ENCODE measurements at places on chromosomes 12 and 14.

GRCh38 chr12:32134101-32134888 lies 27.6 kb downstream of the BICD1 start:
- DNase-seq, result peak; percentile 74

DNA sequence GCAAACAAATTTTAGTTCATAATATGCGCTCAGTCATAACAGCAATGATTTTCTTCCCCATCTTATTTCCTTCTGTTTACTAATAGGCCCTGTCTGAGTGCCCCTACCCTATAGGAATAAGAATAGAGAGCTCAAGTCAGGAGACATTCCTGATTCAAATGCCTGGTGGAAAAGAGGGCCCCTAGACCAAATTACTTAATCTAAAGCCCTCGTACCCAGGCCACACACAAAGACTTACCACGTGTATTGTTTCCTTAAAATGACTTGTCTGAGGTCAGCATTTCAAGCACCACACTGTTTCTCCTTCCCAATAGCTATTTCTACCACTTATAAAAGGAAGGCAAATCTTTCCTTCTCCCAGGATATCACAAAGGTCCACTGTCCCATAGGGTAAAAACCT lies 314.9 kb upstream of the TMTC1 start:
- DNase-seq, result no peak

DNA sequence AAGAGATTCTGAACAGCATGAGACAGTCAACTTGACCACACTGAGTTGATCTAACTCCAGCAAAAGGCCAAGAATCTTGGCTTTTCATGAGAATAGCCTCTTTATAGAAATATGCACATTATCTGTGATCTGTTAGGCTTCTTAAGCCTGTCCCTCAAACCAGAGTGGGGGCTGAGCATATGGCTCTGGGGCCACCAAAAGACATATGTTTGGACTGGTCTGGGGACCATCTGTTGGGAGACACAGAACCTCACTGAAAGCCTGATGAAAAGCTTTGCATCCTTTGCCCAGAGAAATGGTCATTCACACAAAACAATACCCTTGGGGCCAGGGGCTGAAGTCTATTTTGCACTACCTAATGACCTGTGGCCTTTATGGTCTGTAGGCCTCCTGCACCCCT lies 165.3 kb upstream of the PRMT8 start:
- no peak for DNase-seq

- no peak for DNase-seq
These were observed 49.2 kb upstream of the ANP32D start for GRCh38 chr12:48423171-48423570.

DNA sequence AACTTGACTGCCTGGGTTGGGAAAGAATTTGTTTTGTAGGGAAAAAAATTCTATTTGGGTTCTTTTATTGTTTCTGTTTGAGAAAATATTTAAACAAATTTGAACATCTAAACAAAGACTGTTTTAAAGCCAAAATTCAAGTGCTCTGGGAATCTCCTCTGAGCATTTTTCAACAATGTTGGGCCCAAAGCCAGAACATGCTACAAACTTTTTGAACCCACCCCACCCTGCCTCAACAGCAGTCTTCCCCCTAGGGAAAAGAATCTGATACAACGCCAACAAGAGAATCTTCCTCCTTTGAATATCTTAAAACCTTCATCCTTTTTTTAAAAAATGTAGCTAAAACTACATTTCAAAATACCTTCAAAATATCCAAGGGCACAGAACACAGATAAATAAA lies 20.4 kb upstream of the NID2 start:
- no peak for DNase-seq

GRCh38 chr12:15268927-15269552 lies 47.8 kb upstream of the RERG start:
- DNase-seq, result peak; percentile 41

DNA sequence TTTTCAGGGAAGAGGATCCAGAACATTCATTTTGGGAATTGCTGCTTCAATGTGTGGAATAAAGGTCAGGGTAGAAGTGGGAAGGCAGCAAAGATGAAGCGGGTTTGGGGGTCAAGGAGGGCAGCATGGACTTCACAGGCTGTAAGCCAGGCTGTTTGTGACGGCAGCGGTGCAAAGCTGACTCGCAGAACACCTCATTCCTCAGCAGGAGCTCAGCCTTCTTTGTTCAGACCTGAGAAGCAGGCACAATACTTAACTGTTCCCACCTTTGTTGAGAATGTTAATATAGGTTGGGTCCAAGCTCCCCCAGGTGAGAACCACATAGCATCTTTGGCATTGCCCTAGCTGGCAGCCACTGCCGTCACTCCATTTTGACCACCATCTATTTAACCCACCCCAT lies 16.7 kb downstream of the GRIN2B start:
- DNase-seq, result no peak

GRCh38 chr14:23520899-23521533 lies 30.5 kb downstream of the ZFHX2 start:
- DNase-seq, result no peak

- no peak for DNase-seq
These were observed 162.0 kb upstream of the LMNTD1 start for GRCh38 chr12:25715102-25715501.

DNA sequence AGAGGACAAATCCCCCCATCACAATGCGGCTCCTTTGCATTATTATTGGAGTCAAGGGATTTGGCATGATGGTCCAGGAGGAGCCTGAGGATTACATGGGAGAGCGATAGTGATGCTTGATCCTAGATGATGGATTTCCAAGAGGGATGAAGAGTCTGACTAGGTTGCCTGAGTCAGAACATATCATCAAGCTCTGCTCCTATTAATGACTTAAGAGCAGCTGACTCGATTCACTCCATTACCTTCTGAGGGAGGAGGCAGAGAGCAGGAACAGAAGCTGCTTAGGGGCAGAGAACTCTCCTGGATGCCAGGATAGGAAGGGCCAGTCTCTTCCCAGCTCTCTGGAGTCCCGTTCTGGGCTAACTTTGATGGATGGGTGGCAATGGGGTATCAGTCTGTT lies 54.0 kb upstream of the CISTR start:
- DNase-seq, result no peak

GRCh38 chr14:75978249-75978731 lies 3.5 kb downstream of the TGFB3 start:
- DNase-seq, result no peak

DNA sequence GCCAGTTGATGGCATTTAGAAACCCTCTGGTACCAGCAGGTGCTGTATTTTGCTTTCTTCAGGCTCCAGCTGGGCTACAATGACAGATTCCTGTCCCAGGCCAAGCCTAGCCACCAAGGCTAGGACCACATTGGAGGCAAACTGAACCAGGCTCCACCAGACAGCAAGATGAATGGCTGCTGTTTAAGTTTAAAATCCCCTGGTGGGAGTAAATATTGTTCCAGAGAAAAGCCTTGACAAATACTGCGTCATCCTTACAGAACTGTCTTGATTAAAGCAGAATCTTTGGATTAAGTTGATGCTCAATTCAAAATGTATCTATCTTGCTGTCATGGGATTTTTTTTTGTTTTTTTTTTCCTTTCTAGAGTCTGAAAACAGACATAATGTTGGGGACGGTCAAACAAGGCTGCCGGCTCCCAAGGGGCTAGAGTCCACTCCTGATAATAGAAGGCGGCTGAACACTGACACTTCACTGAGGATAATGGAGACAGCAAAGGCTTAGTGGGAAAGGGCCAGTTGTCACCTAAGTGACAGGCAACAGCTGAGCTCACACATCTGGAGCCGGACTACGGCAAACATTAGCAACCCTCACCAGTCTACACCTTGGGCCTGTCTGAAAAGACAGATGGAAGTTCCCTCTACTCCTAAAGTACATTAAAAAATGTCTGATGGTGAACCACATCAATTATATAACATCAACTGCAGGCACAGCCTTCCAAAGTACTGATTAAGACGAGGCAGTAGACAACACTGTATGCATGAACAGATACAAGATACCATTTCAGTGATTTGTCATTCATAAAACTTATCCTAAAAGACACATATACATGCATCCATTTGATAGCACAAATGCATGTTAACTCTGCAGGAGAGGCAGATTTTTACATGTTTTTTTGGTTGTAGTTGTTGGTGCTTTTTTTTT lies 1.7 kb downstream of the PRICKLE1 start:
- DNase-seq, result no peak

DNA sequence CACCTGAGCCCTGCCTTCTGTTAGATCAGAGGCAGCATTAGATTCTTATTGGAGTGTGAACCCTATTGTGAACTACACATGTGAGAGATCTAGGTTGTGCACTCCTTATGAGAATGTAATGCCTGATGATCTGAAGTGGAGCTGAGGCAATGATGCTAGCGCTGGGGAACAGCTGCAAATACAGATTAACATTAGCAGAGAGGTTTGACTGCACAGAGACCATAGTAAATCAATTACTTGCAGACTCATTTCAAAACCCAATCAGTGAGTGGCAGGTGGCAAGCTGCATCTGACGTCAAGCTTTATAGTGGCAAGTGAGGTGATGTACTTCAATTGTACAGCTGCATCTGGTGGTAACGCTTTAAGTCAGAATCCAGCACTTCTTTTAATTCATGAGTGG lies 141.6 kb downstream of the GPHN start:
- no peak for DNase-seq

DNA sequence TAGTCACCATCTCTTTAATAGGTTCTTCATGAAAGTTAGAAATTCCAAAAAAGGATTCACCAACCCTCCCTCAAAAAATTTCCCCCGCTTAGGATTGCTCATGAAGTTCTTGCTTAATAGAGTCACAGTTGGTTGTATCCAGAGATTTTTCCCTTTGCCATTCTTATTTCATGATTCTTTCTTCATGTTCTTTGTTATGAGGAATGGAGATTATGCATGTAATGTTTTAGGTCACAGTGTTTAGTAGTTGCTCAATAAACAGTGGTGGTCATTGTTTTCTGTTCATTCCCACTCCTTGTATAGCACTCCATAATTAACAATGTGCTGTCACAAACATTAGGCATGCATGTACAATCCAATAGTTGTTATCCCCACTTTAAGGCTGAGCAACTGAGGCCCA lies 51.2 kb upstream of the RTRAF start:
- DNase-seq, result no peak

- no peak for DNase-seq
These were observed 123.8 kb downstream of the GRIP1 start for GRCh38 chr12:66555113-66555512.

DNA sequence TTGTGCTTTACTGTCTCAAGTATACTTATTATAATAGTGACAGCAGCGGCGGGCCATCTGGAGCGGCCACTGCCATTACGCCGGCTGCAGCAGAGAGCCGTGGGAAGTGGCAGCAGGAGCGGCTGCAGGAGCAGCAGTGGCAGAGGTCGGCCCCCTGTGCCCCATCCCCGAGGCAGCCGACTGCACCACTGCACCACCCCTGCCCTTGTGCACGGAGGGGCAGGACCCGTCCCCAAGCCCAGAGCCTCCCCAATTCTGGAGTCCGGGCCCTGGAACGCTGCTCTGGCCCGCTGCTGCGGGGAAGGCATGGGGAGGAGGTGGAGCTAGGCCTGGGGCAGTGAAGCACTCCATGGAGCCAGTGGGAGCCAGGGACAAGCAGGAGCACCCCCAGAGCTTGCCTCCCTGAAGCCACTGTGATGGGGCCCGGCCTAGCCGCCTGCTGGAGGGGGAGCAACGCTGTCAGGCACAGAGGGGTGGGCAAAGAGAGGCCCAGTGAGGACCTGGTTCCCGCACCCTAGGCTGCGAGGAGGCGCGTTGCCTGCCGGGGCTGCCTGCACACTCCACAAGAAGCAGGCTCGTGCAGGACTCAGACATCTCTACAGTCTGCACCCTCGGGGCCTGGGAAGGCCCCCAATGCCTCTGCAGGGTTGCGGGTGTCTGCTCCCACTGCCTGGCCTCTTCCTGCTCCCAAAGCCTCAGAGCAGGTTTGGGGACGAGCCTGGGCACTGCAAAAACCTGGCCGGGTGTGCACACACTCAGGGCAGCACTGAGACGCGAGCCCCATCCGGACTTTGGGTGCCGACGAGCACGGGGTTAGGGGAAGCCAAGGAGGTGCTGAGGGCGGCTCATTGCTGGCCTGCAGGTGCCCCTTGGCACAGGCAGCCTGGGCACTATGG lies 74.2 kb upstream of the RASSF8 start:
- no peak for DNase-seq

DNA sequence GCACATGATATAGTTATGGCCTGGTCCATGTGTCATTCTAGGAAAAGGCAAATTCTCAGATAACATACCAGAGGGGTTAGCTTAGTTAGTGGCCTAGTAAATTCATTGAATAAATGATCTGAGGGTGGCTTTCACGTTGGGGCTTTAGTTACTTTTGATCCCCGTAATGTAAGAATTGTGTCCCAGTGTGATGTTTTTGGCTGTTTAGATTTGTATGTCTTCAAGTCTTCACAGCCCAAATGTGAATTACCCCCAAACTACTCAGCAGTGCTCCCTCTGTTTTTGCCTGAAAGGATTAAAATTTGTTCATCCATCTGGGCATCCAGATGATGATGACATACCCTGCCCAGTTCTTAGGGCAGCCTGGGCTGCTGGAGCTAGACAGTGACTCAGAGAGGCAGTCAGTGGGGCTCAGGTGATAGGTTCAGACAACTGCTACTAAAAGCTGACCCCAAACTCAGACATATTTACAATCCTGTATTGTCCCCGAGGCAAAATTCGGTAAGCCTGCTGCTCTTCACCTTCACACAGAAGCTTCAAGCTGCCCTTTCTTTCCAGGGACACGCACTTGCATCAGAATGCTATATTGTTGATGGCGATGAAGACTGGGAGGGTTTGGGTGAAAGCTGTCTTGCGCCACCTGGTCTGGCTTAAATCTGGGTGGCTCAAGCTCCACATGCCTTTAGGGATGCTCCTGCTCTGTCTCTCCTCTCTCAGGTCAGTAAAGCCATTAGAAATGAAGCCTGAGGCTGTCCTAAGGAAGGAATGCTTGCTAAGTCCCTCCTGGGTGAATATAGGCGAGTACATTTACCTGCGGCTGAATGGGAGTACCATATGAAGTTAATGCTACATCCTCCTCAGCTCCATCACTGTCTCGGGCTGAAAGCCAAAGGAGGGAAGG lies 10.3 kb downstream of the GPRC5D start:
- DNase-seq, result no peak

- no peak for DNase-seq
These were observed 568.5 kb downstream of the AACS start for GRCh38 chr12:125633686-125634085.

- DNase-seq, result no peak
These were observed 79.7 kb upstream of the GNG2 start for GRCh38 chr14:51780741-51781140.

- no peak for DNase-seq
These were observed 73.9 kb downstream of the IRF2BPL start for GRCh38 chr14:76954394-76955190.

- DNase-seq, result no peak
These were observed 1.6 kb downstream of the INSM2 start for GRCh38 chr14:35535483-35536112.

- no peak for DNase-seq
These were observed 139.8 kb upstream of the PWP1 start for GRCh38 chr12:107545737-107546353.

- no peak for DNase-seq
These were observed 104.9 kb upstream of the FKBP4 start for GRCh38 chr12:2689879-2690278.

DNA sequence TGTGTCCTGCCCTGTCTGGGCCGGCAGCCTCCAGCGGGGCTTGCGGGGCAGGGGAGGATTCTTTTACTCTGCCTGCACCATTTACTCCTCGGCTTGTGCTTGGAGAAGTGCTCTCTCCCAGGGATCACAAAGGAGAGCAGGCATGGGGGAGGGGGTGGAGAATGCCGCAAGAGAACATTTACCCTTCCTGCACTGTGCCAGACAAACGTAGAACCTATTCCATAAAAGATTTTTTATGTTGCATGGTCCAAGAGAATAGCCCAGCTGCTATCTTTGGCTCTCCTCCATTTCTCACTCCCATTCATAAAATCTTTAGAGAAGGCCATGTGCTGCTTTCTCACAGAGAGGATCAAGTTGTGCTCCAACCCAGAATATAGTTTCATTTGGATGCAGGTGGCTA lies 159.4 kb downstream of the SPTSSA start:
- no peak for DNase-seq

Measured in activated T-cell treated with anti-CD3 and anti-CD28 coated beads, Interleukin-2, amount 50 U/mL, for 48 hours (primary cell).